ENCODE measurements at places on chromosomes 16 and 17.

DNA sequence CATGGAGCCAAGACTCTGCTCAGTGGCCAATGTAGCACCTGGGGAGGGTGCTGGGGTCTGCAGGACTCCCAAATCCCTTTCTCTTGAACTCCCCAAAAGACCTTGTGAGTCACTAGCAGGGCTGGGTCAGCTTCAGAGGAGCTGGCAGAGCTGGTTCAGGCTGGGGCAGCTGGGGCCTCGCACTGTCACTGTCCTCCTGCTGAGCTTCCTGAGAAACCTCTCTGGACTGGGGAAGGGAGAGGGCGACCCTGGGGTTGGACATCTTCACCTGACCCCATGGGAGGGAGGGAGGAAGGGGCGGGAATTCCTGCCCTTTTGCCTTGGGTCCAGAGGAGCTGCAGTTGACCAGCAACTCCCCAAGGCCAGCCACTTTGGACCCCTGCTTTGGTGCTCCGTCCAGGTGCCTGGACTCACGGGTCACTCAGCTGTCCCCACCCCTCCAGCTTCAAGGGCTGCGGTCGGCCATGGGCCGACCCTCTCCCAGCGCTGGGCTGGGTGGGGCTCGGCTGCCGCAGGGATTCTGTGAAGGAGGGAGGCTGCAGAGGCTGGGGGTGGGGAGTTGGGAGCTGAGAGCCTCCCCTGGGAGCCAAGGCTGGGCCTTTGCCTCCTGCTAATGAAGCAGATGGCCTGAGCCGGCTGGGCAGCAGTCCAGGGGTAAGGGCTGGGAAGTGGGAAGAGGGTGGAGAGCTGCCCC lies 9.2 kb downstream of the FMNL1 start:
- H3K27ac ChIP-seq, result peak overlapping the region; percentile 99
- DNase-seq, result no peak
- peaks cover 94% of the 10 kb centered on the region for H3K4me1 ChIP-seq
- no peak overlapping the region for H3K4me3 ChIP-seq
- peaks cover 77% of the 10 kb centered on the region for H3K36me3 ChIP-seq
- no peaks in the 10 kb centered on the region for H3K27me3 ChIP-seq

GRCh38 chr17:63983320-63983719 lies 10.6 kb upstream of the SCN4A start:
- H3K27me3 ChIP-seq, result no peaks in the 10 kb centered on the region
- no peak overlapping the region for H3K27ac ChIP-seq
- no peak for DNase-seq

DNA sequence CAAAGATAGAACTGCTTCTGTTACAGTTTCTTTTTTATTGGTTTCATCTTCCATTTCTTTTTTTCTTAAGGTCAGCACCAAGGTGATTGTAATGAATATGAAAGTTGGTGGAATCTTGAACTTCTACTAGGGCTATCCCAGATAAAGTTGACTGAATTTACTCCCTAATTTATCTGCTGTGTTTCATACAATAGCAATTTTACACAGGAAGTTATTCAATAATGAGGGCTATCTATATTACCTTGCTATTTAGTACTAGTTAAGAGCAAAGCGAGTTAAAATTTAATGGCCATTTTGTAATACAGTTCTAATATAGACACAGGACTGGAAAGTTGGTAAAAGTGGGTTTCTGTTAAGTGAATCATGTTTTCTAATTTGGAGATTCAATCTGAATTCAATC lies 24.1 kb downstream of the USP10 start:
- H3K36me3 ChIP-seq, result peaks cover 15% of the 10 kb centered on the region
- H3K27ac ChIP-seq, result no peak overlapping the region
- no peaks in the 10 kb centered on the region for H3K27me3 ChIP-seq

GRCh38 chr16:27311448-27311830 lies 2.3 kb upstream of the IL4R start:
- peaks cover 10% of the 10 kb centered on the region for H3K27me3 ChIP-seq
- no peak for DNase-seq
- peaks cover 26% of the 10 kb centered on the region for H3K4me1 ChIP-seq
- H3K36me3 ChIP-seq, result peaks cover 27% of the 10 kb centered on the region
- H3K4me3 ChIP-seq, result no peak overlapping the region
- no peak overlapping the region for H3K27ac ChIP-seq

DNA sequence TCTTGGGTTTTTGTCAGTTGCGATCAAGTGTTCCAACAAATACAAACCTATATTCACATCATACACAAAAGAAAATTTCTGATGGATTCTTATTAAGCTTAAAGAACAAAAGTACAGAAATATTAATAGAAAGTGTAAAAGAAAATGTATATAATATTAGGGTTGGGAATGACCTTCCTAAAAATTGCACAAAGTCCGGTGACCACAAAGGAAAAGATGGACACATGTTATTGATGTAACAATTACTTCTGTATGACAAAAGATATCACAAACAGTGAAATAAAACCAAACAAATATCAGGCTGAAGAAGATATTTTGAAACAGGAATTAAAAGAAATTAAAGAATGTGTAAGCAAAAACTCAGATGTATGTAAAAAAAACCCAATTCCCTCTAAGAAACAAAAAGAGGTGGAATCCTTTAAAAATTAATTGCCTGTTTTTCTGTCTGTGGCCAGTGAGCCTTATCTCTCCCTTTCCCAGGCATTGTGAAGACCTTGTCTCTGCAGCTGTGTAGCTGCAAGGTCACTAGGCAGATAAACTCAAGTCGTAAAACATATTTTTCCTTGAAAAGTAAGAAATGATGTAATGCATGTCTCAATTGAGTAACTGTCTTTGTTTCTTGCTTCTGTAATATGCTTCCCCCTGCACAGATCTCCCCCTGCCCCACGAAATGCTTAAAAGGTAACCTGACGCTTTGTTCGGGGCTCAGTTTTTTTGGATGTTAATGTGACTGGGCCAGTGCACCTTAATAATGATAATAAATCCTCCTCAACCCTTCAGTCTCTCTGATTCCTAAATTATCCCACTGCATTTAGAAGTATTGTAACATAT lies 2.8 kb downstream of the ST6GALNAC1 start:
- H3K4me1 ChIP-seq, result peaks cover 22% of the 10 kb centered on the region
- DNase-seq, result no peak
- peaks cover 12% of the 10 kb centered on the region for H3K27me3 ChIP-seq
- no peak overlapping the region for H3K27ac ChIP-seq
- no peaks in the 10 kb centered on the region for H3K36me3 ChIP-seq

DNA sequence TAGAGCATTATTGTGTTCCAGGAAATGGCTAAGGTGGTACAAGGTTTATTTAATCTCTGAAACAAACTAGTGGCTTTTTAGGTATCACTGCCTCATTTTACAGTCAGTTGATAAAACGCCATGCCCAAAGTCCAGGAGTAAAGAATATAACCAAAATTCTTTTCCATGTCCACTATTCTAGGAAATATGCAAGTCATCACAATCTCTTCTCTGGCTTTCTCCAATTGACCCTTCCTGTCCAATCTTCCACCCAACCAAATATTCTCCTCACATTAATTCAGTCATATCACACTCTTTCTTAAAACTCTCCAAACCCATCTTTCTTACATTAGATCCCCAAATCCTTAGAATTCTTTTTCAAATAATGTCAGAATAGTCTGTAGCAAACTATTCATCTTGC lies 1110.0 kb upstream of the CDH8 start:
- H3K27me3 ChIP-seq, result no peaks in the 10 kb centered on the region
- no peak for DNase-seq
- H3K36me3 ChIP-seq, result no peaks in the 10 kb centered on the region
- H3K4me3 ChIP-seq, result no peak overlapping the region

DNA sequence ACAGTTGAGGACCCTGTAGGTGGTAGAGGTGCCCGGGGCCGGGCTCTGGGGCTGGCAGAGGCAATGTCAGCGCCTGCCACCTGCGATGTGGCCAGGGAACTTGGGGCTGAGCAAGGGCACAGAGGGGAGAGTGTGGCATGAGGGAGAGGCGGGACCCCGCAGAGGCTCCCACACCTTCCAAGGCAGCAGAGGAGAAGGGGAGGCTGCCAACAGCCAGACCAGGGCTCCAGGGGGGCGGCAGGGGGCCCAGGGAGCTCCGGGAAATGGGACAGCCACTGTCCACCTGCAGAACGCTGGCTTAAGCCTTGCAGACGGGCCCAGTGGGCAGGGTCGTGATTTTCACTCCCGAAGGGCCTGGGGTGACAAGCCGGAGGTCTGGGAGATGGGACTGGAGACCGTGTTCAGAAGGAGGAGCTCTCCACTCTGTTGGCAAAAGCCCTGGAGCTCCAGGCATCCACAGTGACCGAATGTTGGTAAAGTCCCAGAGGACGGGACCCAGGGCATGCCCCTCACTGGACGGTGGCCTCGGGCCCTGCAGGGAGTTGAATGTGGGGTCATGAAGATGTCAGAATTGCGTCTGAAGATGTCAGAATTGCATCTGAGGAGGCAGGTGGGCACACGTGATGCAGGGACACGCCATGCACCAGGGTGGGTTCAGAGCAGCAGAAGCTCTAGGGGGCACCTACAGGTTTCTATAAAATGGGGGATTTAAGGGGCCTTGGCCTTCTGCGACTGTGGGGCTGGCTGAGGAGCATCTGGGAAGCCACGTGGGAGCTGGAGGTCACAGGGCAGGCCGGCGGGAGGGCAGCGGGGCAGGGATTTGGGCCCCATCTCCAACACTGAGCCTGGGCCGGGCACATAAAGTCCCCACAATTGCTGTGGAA lies 18.6 kb downstream of the CD7 start:
- no peaks in the 10 kb centered on the region for H3K27me3 ChIP-seq
- H3K27ac ChIP-seq, result peak overlapping the region; percentile 100
- DNase-seq, result no peak
- H3K4me3 ChIP-seq, result peak overlapping the region; percentile 88

GRCh38 chr17:78715876-78716275 lies 66.2 kb downstream of the CYTH1 start:
- H3K36me3 ChIP-seq, result peaks cover 29% of the 10 kb centered on the region
- H3K4me3 ChIP-seq, result peak overlapping the region; percentile 28
- H3K4me1 ChIP-seq, result peaks cover 86% of the 10 kb centered on the region
- H3K27me3 ChIP-seq, result no peaks in the 10 kb centered on the region
- peak overlapping the region; percentile 63 for H3K27ac ChIP-seq
- DNase-seq, result no peak

DNA sequence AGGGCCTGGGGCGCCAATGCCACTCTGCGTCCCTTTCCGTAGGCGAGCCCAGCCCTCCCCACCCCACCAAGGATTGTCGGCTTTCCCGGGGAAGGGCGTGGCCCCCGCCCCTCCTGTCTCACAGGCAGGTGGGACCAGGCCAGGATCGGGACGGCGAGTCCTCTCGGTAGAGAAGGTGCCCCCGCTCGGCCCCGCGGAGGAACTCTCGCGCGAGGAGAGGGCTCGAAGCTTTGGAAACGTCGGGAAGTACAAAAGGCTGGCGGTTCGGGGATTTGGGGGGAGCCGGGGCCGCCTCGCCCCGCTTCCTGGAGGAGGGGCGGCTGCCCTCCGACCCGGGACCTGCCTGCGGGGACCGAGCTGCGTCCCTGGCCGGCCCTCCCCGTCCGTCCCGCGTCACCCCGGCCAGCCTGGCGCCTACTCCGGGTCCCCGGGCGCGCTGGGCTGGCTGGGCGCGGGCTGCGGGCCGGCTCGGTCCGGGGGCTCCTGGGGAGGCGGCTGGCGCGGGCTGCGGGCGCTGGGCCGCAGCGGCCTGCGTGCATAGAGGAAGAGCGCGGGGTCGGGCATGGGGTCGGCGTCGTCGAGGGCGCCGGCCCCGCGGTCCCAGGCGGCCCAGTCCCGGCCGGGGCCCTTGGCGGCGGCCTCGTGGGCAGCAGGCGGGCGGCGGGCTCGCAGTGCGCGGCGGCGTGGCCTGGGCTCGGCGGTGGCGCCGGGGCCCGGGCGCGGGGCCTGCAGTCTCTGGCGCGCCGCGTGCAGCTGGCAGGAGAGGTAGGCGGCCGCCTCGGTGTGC lies 12.6 kb upstream of the CLUH start:
- H3K4me1 ChIP-seq, result peaks cover 7% of the 10 kb centered on the region
- no peaks in the 10 kb centered on the region for H3K36me3 ChIP-seq

DNA sequence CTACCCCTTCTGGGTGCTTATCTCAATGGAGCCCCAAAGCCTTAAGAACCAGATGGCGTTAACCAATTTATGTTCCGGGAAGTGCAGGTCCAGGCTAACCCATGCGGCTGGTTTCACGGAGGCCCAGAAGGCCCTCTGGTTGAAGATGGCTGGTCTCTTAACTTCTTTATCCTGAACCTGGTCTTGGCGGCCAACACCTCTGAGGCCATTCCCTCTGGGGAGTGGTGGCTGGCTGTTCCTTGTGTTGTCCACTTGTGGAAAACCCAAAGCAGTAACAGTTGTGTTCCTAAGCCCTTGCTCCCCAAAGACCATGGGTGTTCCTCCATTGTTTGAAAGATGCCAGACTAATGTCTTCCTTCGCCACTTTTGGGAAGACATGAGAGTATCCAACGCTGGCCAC lies 1.5 kb downstream of the CDYL2 start:
- H3K4me3 ChIP-seq, result peak overlapping the region; percentile 73
- peak overlapping the region; percentile 68 for H3K27ac ChIP-seq
- H3K4me1 ChIP-seq, result peaks cover 61% of the 10 kb centered on the region
- H3K36me3 ChIP-seq, result peaks cover 38% of the 10 kb centered on the region
- H3K27me3 ChIP-seq, result no peaks in the 10 kb centered on the region

DNA sequence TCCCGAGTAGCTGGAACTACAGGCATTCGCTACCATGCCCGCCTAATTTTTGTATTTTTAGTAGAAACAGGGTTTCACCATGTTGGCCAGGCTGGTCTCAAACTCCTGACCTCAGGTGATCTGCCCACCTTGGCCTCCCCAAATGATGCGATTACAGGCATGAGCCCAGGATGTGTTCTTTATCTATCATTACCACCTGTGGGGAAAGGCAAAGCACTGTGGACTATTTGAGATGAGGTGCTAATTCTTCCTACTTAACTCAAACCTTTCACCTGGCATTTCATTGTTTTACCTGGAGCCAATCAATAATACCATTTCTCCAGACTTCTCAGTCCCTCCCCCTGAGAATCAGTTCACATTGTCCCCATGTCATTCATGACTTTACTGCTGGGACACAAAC lies 20.4 kb upstream of the PPM1D start:
- H3K4me1 ChIP-seq, result peaks cover 7% of the 10 kb centered on the region
- no peak overlapping the region for H3K4me3 ChIP-seq
- H3K36me3 ChIP-seq, result no peaks in the 10 kb centered on the region
- no peak overlapping the region for H3K27ac ChIP-seq

DNA sequence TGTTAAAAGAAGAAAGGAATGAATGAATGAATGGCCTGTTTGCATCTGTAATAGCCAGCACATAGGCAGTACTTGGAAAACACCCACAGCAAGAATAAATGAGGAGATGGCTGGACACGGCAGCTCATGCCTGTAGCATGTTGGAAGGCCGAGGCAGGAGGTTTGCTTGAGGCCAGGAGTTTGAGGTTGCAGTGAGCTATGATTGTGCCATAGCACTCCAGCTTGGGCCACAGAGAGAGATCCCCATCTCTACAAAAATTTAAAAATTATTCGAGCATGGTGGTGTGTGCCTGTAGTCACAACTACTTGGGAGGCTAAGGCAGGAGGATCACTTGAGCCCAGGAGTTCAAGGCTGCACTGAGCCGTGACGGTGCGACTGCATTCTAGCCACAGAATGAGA lies 12.5 kb downstream of the IL4R start:
- H3K4me1 ChIP-seq, result peaks cover 90% of the 10 kb centered on the region
- peak overlapping the region; percentile 49 for H3K4me3 ChIP-seq
- peaks cover 86% of the 10 kb centered on the region for H3K36me3 ChIP-seq
- no peaks in the 10 kb centered on the region for H3K27me3 ChIP-seq
- DNase-seq, result no peak

- H3K4me3 ChIP-seq, result no peak overlapping the region
- peaks cover 14% of the 10 kb centered on the region for H3K4me1 ChIP-seq
- no peaks in the 10 kb centered on the region for H3K27me3 ChIP-seq
- no peak for DNase-seq
- H3K27ac ChIP-seq, result no peak overlapping the region
These were observed 578 bp downstream of the AOC2 start for GRCh38 chr17:42844761-42845555.
